Neural crest cell (in vitro differentiated cells): ENCODE measurements at places on chromosomes 5 and 9.

GRCh38 chr9:35529161-35529823, 39.4 kb downstream of the RUSC2 start:
- no peak for DNase-seq

- no peak for DNase-seq
Measured at GRCh38 chr5:159155960-159156359, 53.4 kb downstream of the RNF145 start.

DNA sequence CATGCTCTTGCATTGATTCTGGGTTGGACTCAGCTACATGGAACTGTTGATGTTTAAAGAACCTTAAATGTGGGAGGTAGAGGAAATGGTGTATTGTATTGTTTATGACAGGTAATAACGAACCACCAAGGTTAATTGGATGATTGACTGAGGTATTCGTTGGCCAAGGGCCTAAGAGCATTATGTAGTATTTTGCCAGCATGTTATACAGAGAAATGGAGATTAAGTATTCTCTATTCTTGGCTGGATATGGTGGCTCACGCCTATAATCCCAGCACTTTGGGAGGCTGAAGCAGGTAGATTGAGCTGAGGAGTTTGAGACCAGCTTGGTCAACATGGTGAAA, 59.0 kb upstream of the CDK20 start:
- no peak for DNase-seq

- DNase-seq, result no peak
Measured at GRCh38 chr5:153504726-153505125, 14.3 kb downstream of the GRIA1 start.

DNA sequence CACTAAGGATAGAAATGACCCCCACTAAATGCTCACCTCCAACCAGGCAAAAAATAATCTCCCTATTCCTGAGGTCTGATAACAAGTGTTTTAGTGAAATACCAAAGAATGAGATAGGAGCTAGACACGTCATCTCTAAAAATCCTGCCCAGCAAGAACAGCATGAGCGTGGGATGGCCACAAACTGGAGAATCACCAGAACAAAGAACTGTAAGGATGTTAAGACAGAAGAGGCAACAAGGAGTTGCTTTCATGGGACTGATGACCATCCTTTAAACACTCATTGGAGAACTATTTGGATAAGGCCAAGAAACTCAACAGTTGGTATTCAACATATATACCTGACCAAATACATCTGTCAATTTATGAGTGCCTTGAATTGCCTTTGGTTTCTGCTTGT, 113.7 kb downstream of the RASEF start:
- DNase-seq, result no peak

GRCh38 chr9:136646827-136647711, 15.6 kb upstream of the EGFL7 start:
- no peak for DNase-seq

DNA sequence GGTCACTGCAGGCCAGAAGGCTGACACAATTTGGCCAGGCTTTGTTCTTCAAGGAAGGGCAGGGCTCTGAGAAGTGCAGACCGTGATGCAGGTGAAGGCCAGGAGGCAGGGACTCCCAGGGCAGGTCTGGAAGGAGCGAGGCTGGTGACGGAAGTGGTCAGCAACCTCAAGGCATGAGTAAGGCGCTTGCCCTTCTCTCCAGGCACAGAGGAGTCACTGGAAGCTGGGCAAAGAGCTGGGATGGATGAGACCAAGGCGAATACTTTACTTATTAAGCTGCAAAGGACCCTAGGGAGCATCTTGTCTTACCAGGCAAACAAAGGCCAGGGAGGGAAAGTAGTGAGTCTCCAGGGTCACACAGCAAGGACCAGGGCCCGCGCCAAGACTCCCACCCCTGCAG, 18.6 kb downstream of the IRF1 start:
- DNase-seq, result no peak

DNA sequence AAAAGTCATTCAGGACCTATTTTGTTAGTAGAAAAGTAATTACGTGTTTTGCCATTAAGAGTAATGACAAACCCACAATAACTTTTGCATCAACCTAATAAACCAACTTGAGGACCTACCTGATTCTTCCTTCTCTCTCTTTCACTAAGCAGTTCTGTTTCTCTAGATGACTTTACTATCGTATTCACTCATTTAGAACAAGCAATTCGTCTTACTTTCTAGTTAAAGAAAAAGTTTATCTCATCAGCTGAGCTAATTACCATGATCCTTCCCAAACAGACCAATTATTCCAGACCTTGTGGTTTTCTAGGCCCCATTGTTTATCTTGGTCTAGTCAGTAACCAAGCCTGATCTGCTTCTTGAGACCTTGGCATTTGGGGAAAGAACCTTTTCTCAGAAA, 49.6 kb upstream of the PRDM9 start:
- DNase-seq, result no peak

DNA sequence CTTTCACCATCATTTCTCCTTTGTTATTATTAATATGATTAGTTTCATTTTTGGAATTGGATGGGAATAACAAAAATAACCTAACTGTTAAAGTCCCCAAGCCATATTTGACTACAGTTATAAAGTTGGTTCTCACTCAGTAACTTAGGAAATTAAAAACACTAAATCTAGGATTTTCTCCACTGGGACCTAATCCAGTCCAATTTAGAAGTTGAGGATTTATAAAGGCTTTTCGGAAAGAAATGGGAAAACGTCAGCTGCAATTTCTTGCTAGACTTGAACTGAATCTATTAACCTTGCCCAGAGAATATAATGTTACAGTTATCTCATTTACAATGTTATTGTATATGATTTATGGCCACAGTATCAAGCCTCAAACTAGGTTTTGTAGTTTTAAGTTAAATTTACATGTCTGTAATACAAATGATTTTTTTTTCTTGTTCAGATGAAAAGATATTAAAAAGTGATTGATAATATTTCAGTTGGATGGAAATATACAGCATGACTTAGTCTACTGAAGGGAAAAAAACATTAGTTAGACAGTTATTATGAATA, 524.3 kb upstream of the GRAMD2B start:
- no peak for DNase-seq

DNA sequence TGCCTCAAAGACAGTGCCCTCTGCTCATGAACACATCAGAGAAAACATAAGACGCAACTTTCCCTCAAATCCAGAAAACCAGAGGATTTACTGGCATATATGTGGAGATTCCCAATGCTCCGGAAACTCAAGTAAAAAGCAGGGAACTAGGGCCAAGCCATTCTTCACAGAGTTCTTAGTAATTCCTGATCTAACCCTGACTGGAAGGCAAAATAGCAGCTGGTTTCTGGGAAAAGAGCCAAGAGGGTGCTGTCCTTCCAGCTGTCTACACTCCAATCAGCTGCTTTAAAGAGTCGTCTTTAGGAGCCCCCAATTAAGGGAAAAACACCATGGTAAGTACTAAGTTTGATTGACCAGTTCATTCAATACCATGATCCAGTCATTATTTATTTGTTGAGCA, 49.6 kb downstream of the GNA14 start:
- DNase-seq, result no peak

- no peak for DNase-seq
Measured at GRCh38 chr9:92590377-92590776, 54.6 kb upstream of the ECM2 start.

DNA sequence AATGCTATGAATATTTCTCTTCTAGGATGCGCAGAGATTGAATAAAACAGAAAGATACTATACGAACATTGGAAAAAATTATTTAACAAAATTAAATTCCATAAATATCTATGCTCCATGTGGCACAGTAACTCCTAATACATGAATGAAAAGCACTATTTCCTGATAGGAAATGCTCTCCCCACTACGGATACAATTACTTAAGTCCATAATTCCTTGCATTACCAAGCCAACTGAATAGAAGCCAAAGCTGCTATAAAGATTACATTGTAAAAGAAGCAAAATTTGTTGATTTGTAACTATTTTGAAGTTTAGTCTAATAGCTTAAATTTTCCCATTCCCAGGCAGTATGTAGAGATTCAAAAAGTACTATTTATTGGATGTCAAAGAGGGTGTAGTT, 61.8 kb upstream of the SNX2 start:
- no peak for DNase-seq

DNA sequence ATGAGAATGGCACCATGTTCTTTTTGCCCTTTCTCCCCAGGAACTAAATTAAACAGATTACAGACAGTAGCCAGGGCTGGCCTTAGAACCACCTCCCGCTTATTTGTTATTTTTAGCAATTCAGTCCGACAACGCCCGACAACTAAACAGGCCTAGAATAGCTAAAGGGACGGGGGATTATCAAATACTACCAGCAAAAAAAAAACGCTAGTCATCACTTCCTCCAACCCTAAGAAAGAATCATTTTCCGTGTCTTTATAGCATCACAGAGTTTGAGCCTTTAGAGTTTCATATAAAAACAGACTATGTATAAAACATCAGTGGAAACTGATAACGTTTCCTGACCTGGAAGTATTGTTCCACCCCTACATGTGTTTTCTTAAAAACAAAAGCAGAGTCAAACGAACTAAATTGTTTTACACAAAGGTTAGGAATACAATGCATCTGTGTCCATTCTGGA, 35.3 kb downstream of the PFDN1 start:
- DNase-seq, result no peak

DNA sequence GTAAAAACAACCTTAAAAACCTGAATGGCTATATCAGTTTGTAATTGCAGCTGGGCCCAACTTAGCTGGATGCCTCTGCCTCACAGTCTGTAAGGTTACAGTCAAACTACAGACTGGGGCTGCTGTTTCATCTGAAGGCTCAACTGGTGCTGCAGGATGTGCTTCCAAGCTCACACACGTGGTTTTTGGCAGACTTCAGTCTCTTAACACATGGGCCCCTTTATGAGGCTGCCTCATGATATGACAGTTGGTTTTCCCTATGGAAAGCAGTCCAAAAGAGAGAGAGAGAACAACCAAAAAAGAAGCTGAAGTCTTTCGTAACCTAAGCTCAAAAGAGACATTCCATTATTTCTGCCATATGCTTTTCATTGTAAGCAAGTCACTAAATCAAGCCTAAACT, 27.4 kb downstream of the CTSL start:
- no peak for DNase-seq

DNA sequence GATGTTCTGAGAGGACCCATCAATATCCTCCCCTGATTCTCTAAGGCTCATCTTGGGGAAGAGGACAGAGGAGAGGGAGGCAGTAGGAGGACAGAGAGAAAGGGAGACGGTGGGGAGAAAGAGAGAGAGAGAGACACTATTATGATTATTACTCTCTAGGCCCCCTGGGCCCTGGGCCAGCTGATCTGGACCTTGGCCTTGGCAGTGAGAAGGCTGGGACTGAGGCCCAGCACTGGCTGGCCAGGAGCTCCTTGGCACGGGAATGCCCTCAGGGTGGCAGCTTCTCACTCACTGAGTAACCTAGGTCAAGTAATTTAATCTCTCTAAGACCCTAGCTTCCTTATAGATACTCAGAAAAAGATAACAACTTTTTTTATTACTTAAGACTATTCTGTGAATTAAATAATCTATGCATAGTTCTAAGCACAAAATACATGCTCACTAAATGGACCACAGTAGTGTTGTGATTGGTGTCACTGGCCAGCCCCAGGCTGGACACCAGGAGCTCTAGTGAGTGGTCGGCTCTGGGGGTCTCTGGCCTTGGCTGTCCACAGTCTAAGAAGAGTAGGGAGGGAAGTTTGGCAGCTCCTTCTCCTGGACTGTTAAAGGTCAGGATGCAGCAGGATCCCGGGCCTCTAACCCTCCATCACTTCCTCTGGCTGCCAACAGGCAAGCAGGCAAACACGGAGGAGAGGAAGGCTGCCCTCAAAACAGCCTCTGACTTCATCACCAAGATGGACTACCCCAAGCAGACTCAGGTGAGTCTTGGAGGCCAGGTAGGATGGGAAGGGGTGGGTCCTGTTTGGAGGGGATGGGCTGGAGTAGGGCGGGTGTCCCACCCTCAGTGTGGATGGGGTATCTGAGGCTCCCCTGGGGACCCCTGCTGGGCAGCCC, 50.0 kb downstream of the GSN start:
- no peak for DNase-seq

DNA sequence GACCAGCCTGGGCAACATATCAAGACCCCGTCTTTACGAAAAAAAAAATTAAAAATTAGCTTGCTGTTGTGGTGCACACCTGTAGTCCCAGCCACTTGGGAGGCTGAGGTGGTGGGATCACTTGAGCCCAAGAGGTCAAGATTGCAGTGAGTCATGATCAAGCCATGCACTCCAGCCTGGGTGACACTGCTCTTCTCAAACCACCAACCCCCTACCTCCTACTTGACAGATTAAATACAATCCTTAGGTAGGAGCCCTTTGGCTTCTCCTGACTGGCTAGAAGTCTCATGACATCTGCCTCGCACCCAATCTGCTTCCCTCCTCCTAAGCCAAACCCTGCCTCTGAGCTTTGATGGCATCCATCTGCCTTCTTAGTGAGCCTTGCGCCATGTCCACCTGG, 11.6 kb upstream of the FBP1 start:
- DNase-seq, result no peak

DNA sequence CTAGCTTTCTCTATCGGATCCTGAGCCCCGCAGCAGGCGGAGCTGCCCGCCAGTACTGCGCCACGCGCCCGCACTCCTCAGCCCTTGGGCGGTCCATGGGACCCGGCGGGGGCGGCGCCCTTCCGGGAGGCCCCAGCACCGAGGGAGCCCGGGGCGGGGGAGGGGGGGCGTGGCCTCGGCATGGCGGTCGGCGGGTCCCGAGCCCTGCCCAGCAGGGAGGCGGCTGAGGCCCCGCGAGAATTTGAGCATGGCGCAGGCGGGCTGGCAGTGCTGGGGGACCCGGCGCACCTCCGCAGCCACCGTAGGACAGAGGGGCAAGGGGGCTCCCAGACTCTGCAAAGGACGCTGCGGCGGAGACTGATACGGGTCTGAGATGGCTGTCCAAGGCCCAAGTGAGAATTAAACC, 6.8 kb downstream of the ZDHHC11B start:
- no peak for DNase-seq

DNA sequence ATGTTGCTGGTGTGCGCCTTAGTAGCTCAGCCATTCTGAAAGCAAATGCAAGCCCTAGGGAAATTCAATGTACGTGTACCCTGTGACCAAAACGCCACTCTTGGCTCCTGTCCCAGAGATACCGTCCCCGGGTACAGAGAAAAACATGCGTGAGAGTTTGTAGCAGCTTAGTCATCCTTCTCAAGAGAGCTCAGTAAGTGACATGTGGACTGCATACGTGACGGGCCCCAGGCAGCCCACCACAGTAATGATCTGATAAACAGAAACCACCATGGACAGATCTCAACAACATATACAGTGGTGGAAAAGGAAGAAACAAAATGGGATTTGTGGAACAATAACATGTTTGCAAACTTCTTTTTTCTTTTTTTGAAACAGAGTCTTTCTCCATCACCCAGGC, 45.1 kb downstream of the S1PR3 start:
- no peak for DNase-seq

DNA sequence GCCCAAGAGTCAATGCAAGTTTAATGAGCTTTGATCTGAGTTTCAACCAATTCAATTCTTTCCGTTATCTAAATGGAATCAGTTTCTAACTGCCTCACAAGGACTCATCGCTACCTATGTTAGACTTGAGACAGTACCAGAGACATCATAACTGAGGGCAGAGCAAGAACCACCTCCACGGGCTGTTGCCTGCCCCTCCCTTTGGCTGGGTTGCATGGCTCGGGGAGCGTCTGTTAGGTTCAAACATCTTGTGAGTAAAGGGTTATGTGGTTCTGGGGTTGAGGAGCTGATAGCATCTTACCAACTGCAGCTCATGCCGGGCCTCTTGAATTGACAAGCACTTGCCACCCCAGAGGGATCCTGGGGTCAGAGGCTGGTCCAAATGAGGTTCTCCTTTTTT, 457.9 kb downstream of the ENC1 start:
- no peak for DNase-seq
